NCI-H1694 (cell line): ENCODE measurements at places on chromosomes 16 and 17.

- DNase-seq: no peak
Measured at GRCh38 chr17:47649972-47650524, 329 bp downstream of the KPNB1 start.

- DNase-seq: no peak
Measured at GRCh38 chr16:35352431-35352830, 1893.0 kb downstream of the TP53TG3F start.

- no peak for DNase-seq
Measured at GRCh38 chr16:30054451-30054850, 11.1 kb upstream of the ALDOA start.

- DNase-seq: no peak
Measured at GRCh38 chr16:75250809-75251279, 580 bp downstream of the BCAR1 start.

DNA sequence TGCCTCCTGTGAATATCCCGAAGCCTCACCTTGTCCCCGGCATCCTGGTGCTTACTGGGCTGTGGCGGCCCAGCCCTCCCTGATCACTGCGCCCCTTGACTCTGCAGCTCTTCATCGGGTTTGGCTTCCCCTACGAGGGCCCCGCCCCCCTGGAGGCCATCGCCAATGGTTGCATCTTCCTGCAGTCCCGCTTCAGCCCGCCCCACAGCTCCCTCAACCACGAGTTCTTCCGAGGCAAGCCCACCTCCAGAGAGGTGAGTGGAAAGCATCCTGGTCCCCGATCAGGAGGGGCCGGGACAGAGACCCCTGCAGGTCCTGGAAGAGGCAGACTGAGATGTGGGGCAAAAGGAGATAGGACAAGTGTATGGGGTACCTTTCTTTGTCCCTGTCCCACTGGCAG lies 72.1 kb downstream of the MGAT5B start:
- no peak for DNase-seq

GRCh38 chr17:66892246-66892645 lies 57.3 kb downstream of the CACNG5 start:
- no peak for DNase-seq
